ENCODE measurements at places on chromosomes 11 and 22.

- H3K4me1 ChIP-seq, result peaks cover 50% of the 10 kb centered on the region
- H3K27ac ChIP-seq, result no peak overlapping the region
- no peak overlapping the region for H3K4me3 ChIP-seq
- no peaks in the 10 kb centered on the region for H3K27me3 ChIP-seq
- no peak for DNase-seq
Observed at GRCh38 chr11:35146711-35147110, 7.7 kb downstream of the CD44 start.

- H3K4me3 ChIP-seq, result no peak overlapping the region
- H3K27me3 ChIP-seq, result no peaks in the 10 kb centered on the region
- DNase-seq, result no peak
- H3K4me1 ChIP-seq, result no peaks in the 10 kb centered on the region
Observed at GRCh38 chr11:102849311-102849710, 5.9 kb upstream of the MMP3 start.

GRCh38 chr22:44648085-44648820 is 53.8 kb upstream of the PRR5 start:
- H3K36me3 ChIP-seq, result no peaks in the 10 kb centered on the region
- no peak for DNase-seq
- H3K4me3 ChIP-seq, result no peak overlapping the region
- no peaks in the 10 kb centered on the region for H3K27me3 ChIP-seq
- no peak overlapping the region for H3K27ac ChIP-seq
- no peaks in the 10 kb centered on the region for H3K4me1 ChIP-seq

DNA sequence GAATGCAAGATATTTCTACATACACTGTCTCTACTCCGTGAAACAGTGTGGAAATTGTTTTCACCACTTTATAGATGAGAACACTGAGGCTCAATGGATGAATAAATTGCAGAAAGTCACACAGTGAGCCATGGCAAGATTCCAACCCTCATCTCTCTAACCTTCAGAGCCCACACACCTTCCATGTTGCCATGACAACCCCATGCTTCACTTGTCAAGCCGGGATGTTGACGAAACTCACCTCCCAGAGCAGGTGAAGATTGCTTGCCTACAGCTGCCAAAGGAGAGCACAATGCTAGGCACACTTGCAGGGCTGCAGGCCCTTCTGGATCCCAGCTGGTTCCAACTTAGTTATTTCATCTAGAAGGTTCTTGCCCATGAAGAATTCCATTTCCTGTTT is 71.4 kb upstream of the SEZ6L start:
- H3K27me3 ChIP-seq, result no peaks in the 10 kb centered on the region
- no peak overlapping the region for H3K27ac ChIP-seq
- H3K4me3 ChIP-seq, result no peak overlapping the region
- no peak for DNase-seq
- H3K36me3 ChIP-seq, result no peaks in the 10 kb centered on the region

DNA sequence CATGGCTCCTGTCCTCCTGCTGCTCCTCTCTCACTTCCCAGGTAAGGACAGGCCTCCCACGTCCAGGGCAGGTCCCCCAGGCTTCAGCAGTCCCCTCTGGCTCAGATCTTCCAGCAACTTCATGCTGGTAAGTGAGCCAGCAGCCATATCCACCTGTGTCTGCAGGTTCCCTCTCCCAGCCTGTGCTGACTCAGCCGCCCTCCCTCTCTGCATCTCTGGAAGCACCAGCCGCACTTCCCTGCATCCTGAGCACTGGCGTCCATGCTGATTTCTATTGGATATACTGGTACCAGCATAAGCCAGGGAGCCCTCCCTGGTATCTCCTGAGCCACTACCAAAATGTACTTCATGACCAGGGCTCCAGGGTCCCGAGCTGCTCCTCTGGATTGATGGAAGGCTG is 19.0 kb downstream of the RFPL3 start:
- no peaks in the 10 kb centered on the region for H3K27me3 ChIP-seq
- H3K27ac ChIP-seq, result no peak overlapping the region
- no peak overlapping the region for H3K4me3 ChIP-seq
- H3K4me1 ChIP-seq, result no peaks in the 10 kb centered on the region

GRCh38 chr11:100823360-100823759 is 136.3 kb downstream of the ARHGAP42 start:
- H3K4me1 ChIP-seq, result no peaks in the 10 kb centered on the region
- H3K27me3 ChIP-seq, result no peaks in the 10 kb centered on the region
- no peak for DNase-seq
- H3K36me3 ChIP-seq, result no peaks in the 10 kb centered on the region
- H3K27ac ChIP-seq, result no peak overlapping the region
- no peak overlapping the region for H3K4me3 ChIP-seq

DNA sequence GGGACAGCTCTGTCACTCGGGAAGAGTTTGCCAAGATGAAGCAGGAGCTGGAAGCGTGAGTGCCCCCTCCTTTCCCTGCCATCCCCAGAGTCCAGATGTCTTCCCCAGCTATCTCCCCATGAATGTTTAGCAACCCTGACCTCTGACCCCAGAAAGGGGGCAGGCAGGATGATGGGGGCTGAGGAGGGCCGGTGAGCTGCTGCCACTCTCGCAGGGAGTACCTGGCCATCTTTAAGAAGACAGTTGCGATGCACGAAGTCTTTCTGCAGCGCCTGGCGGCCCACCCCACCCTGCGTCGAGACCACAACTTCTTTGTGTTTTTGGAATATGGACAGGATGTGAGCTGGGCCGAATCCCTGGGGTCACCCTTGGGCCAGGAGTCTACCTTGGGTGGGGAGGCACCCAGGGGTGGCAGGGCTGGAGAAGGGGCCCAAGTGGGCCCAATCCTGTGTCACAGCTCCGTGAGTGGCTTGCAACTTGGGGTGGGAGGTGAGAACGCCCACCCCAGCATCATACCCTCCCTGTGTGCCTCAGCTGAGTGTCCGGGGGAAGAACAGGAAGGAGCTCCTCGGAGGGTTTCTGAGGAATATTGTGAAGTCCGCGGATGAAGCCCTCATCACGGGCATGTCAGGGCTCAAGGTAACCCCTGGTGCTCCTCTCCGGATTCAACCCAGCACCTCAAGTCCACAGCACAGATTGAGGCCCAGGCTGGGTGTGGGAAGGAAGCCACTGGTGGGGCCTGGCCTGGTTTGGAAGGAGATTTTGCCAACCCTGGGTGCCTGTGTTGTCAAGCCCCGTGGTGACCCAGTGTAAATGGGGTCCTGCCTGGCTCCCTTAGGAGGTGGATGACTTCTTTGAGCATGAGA is 7.5 kb downstream of the CFL1 start:
- no peak overlapping the region for H3K4me3 ChIP-seq
- no peaks in the 10 kb centered on the region for H3K27me3 ChIP-seq
- DNase-seq, result no peak
- no peak overlapping the region for H3K27ac ChIP-seq
- H3K36me3 ChIP-seq, result peaks cover 47% of the 10 kb centered on the region
